Stimulated activated CD8-positive, alpha-beta memory T cell treated with anti-CD3 and anti-CD28 coated beads, Interleukin-4, amount 100 ng/mL, for 4 hours (primary cell): ENCODE measurements at places on chromosomes 7 and 10.

DNA sequence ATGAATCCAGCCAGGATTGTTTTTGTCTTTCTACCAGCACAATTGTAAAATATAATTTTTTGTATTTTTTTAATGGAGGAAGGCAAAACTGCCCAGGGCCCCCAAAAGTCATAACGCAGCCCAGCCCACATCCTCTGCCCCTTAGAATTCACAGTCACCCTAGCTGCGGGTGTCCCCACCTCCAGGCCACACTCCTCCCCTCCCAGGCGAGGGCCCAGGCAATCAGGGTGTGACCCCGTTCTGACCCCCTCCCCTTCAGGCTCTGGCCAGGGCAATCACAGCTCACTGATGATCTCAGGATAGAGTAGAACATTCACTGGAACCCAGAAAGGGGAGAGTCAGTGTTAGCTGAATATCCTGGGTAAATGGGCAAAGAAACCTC is 92.0 kb upstream of the MACROH2A2 start:
- DNase-seq: no peak

- DNase-seq: peak; percentile 45
Measured at GRCh38 chr10:110504111-110504735, 6.5 kb downstream of the DUSP5 start.

DNA sequence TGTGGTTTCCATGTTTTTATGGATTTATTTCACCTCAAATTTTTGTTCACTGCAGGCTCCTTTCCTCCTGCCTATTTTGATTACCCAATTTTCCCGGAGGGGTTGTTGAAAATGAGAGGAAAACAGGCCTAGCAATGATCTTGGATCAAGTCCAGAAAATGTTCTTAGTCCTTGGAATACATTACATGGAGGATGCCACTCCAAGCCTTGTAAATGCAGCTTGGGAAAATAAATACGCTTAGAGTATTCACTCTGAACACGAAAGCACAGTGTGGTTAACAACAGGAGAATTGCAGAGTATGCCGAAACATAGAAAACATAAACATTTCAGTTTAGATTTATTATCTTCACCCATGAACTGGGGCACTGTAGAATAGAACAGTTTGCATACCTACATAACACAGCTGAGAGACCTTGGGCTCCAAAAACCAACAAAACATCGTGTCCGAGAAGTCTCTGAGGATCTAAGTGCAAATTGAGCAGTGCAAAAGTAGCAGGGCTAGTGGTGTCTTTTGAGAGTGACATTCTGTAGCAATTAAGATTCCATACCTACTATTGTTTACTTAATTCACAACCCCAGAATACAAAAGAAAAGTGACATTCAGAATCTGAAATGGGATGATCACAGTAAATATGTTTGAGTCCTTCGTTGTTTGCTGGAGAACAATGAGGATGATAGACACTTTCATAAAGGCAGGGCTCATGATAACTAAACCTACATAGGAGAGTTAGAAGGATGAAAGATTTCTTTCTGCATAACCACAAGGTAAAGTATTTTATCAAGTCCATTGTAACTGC is 7.6 kb upstream of the CD36 start:
- no peak for DNase-seq

DNA sequence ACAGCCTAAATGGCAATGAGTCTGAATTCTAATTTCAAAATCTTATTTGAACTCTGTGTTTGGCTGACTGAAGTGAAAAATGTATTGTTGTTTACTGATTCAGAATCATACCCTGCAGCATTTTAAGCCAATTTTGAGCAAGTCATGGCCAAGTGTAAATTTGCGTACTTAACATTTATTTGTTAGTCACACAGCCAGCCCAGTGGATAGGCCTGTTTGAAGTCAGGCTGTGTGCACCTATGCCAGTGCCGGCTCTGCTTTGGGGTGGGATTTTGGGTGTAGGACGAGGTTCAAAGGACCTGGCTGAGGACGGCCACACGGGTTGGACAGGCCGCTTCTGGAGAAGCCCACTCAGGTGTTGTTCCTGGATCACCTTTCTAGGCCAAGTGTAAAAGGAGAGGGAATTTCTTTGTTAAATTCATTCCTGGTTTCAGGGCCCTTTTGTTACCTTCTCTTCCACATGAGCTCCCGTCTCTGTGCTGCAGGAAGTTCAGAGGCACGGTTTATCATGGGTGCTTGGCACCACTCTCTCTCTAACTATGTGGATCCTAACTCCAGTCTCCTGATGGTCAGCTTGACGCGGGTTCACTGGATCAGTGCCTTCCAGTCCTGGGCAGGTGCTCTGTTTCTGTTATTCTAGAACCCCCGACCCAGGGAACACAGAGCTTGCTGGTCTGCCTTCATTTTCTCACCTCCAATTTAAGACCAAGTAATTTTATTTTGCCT is 84.7 kb downstream of the CCNY start:
- no peak for DNase-seq

- no peak for DNase-seq
Measured at GRCh38 chr7:111324228-111324627, 233.3 kb downstream of the LRRN3 start.

DNA sequence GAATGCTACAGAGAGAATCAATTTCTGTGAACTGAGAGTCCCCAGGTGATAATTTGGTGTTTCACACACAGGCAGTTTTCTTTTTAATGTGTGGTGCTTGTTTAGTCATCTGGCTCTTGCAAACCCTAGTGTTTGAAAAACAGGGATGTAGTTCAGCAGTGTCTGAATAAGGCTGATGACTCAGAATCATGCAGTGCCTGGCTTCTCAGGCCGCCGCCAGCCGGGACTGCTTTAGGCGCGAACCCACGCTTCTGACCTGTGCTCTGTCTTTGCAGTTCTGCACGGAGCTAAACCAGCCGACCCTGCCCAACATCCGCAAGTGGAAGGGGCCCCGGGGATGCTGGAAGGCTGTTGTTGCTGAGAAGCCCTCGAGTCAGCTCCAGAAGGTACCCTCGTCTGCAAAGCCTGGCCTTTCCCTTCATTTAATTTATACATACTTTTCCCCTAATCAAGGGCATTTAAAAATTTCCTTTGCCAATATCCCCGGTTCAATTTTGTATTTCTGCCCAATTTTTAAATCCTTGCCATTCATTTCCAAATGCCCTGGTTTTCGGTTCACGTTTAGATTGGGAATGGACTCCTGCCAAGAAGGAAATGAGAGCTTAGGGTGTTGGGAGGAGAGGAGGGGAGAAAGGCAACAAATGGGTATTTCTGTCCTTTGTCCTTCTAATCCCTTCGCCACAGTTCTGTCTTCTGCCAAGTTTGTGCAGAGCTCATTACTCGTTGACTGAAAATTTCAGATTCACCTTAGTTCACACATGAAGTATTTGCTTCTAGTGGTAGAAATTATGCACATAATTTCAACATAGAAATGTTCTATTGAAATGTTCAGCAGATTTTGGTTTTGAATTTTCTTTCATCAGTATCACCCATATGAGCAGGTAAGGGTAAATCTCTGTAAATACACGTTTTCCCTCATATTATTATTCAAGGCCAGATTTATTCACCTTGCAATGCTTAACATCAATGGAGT is 108.5 kb upstream of the ANLN start:
- no peak for DNase-seq

- DNase-seq: no peak
Measured at GRCh38 chr10:60525716-60526585, 136.3 kb upstream of the ANK3 start.

- no peak for DNase-seq
Measured at GRCh38 chr10:26737730-26738129, 40.2 kb downstream of the PDSS1 start.

GRCh38 chr7:80087771-80088170 is 46.9 kb upstream of the GNAI1 start:
- DNase-seq: no peak

- DNase-seq: no peak
Measured at GRCh38 chr10:69641261-69641980, 11.4 kb downstream of the FAM241B start.
